Brain microvascular endothelial cell (primary cell): ENCODE measurements at places on chromosomes 1 and 21.

DNA sequence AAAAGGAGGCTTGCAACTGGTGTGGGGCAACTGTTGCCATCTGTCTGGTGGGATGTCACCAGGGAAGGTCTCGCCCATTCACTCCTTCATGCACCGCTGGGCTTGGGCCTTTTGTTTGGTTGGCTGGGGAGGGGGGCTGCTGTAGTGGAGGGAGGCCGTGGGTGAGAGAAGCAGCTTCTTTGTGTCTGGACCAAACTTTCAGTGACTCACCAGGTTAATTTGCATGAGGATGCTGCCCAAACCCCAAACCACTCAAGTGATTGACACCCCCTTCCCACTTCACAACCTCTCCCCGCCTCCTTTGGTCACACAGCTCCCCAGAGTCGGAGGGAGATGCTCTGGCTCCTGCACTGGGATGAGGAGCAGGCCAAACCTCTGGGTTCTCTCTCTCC lies 19.7 kb downstream of the BTG2 start:
- no peak for DNase-seq

DNA sequence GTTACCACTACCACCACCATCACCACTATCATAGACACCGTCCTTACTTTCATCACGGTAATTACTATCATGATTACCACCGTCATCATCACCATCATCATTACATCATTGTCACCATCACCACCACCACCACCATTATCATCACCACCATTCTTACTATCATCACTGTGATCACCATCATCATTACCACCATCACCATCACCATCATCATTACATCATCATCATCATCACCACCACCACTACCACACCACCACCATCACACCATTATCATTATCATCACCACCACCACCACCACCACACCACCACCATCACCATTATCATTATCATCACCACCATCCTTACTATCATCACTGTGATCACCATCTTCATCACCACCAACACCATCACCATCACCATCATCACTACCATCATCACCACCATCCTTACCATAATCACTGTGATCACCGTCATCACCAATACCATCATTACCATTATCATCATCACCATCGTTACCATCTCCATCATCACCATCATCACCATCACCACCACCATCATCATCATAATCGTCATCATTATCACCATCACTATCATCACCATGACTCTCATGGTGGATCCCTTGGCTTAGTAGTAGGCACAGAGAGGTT lies 244.4 kb upstream of the C1orf174 start:
- no peak for DNase-seq

DNA sequence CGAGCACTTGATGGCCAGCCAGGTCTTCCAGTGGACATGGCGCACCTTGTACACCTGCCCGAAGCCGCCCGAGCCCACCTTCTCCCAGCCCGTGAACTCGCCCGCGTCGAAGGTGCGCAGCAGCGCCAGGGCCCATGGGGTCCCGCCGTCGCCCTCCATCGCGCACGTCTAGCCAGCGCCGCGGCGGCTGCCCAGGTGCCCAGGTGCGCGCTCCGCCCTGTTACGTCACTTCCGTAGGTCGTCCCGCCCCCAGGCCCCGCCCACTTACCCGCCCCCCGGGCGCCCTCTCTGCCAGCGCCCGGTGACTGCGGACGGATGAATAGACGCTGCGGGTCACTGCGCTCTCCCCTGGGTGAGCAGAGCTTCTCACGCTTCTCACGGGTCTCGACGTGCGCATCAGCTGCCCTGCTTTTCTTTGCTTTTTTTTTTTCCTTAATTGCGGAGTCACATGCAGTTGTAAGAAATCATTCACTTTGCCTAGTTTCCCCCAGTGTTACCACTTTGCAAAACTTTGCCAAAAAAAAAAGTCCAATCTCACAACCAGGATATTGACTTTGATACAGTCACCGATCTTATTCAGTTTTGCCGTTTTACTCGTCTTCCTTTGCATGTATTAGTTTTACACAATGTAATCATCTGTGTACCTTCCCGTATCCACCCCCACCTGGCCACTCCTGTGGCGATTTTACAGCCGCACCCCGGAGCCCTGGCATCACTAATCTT lies at the start of gene RIPK4:
Gene RIPK4 (minus strand): TSS at position 170 of the 723 bp plus-strand sequence. CDS start 11 bp downstream, at position 159.
- DNase-seq: no peak

DNA sequence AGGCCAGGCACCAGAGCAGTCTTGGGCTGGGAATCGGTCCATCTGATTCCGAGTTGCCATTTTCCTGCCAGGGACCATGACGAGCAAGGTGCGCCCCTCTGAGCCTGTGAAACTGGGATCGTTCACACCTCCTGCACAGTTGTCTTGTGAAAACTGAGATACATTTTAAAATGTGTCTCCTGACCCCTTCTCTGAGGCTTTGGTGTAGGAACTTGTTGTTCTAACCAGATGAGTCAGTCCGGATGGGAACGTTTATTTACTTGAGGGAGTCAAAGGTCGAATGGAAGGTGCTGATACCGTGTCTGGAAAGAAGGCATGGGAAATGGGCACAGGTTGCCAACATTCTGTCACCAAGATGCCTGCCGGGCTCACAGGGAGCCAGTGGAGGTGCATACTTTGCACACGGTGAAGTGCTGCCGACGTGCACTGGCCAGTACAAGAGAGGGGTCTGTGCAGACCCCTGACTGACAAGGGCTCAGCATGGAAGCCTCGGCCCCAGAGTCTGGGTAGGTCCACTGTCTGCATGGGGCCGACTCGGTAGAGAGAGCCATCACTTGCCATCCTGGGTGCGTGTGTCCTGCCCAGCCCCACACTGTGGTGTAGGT lies 7.4 kb upstream of the KCNN3 start:
- DNase-seq: no peak

DNA sequence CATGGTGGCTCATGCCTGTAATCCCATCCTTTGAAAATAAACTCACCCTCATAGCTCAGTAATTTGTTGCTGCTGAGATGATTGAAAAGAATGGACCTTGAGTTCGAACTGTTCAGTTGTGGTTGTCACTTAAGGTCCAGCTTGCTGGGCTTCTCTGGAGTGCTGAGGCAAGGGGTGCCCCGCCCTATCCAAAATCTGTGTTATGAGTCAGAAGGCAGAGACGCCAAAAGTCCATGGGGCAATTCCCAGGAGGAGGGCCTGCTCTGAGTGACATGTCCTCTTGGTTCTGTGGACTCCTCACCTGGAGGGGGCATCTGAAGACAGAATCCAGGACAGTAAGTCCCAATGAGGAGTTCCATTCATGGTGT lies 64.8 kb downstream of the MYOM3 start:
- DNase-seq: no peak
